Activated CD4-positive, alpha-beta T cell treated with anti-CD3 and anti-CD28 coated beads for 4 hours (primary cell): ENCODE measurements at places on chromosomes 3 and 15.
A peak's percentile ranks its signal among the peaks of the same experiment; 100 is the strongest.

- DNase-seq, result no peak
Observed at GRCh38 chr3:14224895-14225294, 46.3 kb downstream of the LSM3 start.

DNA sequence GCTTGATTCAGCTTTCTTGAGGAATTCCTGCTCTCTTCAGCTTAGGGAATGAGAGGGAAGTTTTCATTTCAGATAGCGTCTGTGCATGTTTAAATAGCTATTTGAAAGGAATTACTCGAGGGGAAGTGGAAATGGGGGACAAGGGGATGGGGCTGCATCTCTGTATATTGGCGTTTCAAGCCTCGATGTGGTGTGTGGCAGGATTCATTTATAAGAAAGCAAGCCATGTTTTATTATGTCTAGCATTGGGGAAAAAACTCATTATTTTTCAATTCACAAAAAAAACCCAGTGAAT is 1.0 kb downstream of the ATP2C1 start:
- DNase-seq, result no peak

DNA sequence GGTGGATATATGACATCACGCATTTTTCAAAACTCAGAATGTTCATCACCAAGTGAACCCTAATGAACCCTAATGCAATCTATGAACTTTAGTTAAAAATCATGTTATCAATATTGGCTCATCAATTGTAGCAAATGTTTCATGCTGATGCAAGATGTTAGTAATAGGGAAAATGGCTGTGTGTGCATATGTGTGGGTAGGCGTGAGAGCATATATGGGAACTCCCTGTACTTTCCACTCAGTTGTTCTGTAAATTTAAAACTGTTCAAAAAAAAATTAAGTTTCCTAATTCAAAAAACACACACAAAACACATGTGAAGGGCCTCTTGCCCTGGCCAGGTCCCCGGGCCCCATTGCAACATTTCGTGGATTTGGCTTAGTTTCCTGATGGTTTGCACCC is 89.7 kb upstream of the PROK2 start:
- DNase-seq, result no peak

DNA sequence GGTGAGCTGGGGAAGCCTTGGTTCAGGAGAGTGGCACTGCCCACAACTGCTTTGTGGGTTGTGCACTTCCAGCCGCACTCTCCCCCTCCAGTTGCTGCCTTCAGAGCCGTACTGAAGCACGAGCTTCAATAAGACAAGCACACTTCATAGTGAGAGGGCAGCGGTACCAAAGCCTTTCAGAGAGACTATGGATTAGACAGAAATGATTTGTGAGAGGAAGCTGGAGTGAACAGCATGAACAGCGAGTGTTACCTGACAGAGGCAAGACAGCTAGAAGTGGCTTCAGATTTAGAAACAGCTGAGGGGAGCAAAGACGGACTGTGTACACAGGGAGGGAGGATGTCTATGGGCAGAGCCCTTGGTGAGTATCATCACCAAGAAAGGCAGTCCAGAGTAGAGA is 31.1 kb downstream of the HCLS1 start:
- DNase-seq, result no peak

GRCh38 chr15:90035840-90036230 is 34.7 kb downstream of the ZNF710 start:
- no peak for DNase-seq

GRCh38 chr3:139917226-139917785 is 17.7 kb upstream of the CLSTN2 start:
- DNase-seq, result no peak

DNA sequence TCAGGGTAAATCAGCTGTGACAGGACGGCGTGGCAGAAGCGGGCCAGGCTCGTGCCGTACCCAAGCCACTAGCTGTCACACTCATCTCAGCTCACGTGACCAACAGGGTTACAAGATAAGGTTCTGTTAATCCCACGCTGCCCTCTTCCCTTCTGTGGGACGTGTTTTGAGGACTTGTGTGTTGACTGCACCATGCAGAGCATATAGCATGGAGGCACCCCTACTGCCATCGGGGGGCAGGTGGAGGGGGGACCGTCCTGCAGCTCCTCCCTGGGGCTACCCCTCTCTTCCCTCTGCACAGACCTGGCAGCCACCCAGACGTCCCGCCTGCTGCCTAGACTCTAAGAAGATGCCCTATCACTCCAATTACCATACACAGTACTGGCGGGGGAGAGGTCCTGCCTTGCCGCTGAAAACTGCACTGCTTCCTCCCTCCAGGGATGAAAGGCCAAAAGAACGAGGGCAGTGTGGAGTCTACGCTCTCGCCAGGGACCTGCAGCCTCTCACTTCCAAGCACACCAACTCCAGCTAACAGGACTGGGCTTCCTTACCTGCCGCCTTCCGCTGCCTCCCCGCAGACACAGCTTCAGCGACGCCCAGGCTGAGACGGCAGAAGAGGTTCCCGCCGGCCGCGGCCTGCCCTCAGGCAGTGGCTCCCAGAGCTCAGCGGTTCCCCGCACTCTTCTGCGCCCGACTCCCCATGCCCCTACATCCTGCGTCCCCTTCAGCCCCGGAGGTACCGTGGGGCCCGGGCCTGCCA is at the start of gene TNK2:
TNK2 (minus strand) TSS at position 618 of the 760 bp plus-strand sequence. CDS start 19,963 bp downstream, outside the sequence.
- peak; percentile 53 for DNase-seq

DNA sequence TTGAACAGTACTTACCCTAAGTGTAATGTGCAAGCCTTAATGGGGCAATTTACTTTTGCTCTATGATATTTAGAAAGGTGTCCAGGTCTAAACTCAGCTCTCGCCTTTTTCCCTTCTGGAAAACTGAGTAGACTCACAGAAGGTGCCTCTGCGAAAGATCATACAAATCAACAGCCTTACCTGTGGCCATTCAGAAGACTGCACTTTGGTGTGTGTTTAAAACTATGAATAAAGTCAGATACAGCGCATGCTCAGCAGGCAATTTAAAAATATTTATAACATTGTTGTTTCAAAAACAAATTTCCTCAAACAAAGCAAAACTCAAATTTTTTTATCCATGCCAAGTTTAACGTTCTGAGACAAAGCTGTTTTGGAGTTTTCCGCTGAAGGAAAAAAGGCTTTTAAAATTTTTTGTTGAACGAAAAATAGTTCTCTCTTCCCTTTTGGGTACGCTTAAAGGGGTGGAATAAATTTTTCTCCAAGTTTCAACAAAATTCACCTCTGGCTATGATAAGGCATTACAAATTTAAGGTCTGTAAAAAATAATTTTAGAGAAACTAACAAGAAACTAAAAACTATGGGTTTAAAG is 156.3 kb downstream of the TIGIT start:
- no peak for DNase-seq

DNA sequence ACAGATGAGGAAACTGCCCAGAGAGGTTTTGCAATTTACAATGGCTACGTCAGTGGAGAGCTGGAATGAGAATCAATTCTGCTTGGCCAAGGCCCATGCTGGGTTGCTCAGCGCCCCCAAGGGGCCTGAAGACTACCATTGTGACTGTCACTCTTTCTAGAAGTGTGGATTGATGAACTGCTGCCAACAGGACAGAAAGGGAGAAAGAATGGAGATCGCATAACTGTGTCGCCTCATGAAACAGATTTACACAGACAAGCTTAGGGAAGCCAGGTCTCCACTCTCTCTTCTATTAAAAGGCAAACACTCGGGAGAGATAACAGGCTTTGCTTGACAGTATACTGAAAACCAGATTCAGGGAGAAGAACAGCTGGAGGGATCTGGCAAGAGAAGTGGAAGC is 160.0 kb downstream of the STT3B start:
- no peak for DNase-seq

GRCh38 chr3:169809230-169809795 is 3.4 kb upstream of the LRRIQ4 start:
- no peak for DNase-seq
